ENCODE measurements at places on chromosomes 6 and 20.

GRCh38 chr6:97775012-97775411, 492.0 kb upstream of the MMS22L start:
- H3K27ac ChIP-seq = no peak overlapping the region
- no peaks in the 10 kb centered on the region for H3K4me1 ChIP-seq
- DNase-seq = no peak
- no peaks in the 10 kb centered on the region for H3K27me3 ChIP-seq
- H3K36me3 ChIP-seq = no peaks in the 10 kb centered on the region

- H3K4me3 ChIP-seq = peak overlapping the region; percentile 57
- H3K36me3 ChIP-seq = no peaks in the 10 kb centered on the region
- H3K27ac ChIP-seq = peak overlapping the region; percentile 15
- no peaks in the 10 kb centered on the region for H3K27me3 ChIP-seq
- peaks cover 3% of the 10 kb centered on the region for H3K4me1 ChIP-seq
Measured at GRCh38 chr6:168133168-168133561, 54.2 kb upstream of the FRMD1 start.

DNA sequence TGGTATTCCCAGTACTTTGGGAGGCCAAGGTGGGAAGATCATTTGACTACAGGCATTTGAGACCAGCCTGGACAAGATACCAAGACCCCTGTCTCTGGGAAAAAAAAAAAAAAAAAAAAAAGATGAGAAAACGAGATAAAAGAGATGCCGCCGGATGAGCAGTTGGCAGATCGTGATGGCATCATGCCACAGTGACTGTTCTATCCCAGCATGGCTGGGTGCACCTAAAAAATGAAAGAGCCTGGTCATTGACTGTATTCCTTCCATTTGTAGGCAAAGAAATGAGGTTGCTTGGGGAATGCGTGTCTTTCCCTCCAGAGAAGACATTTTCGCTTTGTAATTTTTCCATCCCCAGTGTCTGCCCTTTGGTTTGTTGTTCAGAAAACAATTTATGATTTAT, 12.9 kb downstream of the AKAP12 start:
- H3K27ac ChIP-seq = no peak overlapping the region
- H3K36me3 ChIP-seq = no peaks in the 10 kb centered on the region
- no peaks in the 10 kb centered on the region for H3K27me3 ChIP-seq
- no peak for DNase-seq
- H3K4me3 ChIP-seq = no peak overlapping the region

- H3K27me3 ChIP-seq = peaks cover 6% of the 10 kb centered on the region
- H3K4me3 ChIP-seq = no peak overlapping the region
- DNase-seq = no peak
- no peaks in the 10 kb centered on the region for H3K4me1 ChIP-seq
Measured at GRCh38 chr6:106745824-106746582, 116.6 kb downstream of the QRSL1 start.

DNA sequence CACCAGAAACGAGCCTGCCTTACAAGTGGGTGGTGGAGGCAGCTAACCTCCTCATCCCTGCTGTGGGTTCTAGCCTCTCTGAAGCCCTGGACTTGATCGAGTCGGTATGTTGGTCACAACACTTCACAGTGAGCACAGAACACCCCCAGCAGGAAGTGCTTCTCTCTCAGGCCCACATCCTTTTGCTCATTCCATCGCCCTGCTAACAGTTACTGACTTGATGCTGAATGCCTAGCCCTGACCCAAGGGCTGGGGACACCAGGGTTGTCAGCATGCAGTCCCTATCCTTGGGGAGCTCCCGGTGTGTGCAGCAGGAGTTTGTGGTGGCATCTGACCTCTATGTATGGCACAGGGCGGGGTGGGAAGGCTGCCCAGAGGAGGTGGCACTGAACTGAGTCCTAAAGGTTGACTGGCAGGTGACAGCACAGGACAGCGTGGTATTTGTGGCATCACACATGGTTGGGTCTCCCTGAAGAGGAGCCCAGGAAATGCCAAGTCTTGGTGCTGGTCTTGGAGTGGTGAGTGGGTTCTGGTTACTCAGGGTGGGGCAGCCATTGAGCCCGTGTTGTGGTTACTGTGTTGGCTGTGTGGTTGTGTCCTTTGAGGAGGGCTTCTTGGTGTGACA, 26.7 kb downstream of the GTSF1L start:
- H3K4me3 ChIP-seq = no peak overlapping the region
- H3K27ac ChIP-seq = no peak overlapping the region
- no peaks in the 10 kb centered on the region for H3K36me3 ChIP-seq
- no peaks in the 10 kb centered on the region for H3K4me1 ChIP-seq

DNA sequence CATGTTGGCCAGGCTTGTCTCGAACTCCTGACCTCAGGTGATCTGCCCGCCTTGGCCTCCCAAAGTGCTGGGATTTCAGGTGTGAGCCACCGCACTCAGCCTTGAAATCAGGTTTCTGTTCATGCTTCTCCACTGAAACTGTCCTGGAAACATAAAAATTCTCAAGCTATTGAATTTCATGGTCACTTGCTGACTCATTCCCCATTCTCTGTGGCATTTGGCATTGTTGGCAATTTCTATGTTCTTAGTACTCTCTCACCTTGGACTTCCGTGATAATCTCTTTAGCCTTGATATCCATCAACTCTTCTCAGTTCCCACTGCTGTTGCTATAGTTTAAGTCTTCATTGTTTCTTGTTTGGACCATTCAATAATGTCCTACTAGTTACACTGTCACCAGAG, 6.2 kb downstream of the SEL1L2 start:
- H3K27ac ChIP-seq = no peak overlapping the region
- H3K4me3 ChIP-seq = no peak overlapping the region
- H3K4me1 ChIP-seq = no peaks in the 10 kb centered on the region
- DNase-seq = no peak
- H3K36me3 ChIP-seq = no peaks in the 10 kb centered on the region

- DNase-seq = no peak
- H3K36me3 ChIP-seq = no peaks in the 10 kb centered on the region
- no peaks in the 10 kb centered on the region for H3K27me3 ChIP-seq
- no peaks in the 10 kb centered on the region for H3K4me1 ChIP-seq
- H3K27ac ChIP-seq = peak overlapping the region; percentile 71
- H3K4me3 ChIP-seq = peak overlapping the region; percentile 27
Measured at GRCh38 chr20:41276317-41276751, 41.2 kb downstream of the ZHX3 start.

All from ascending aorta (tissue), 2 donors.